Naive thymus-derived CD4-positive, alpha-beta T cell (primary cell): ENCODE measurements at places on chromosomes 5 and 9.

GRCh38 chr5:56405116-56405908 is 172.2 kb upstream of the ANKRD55 start:
- no peak for DNase-seq

DNA sequence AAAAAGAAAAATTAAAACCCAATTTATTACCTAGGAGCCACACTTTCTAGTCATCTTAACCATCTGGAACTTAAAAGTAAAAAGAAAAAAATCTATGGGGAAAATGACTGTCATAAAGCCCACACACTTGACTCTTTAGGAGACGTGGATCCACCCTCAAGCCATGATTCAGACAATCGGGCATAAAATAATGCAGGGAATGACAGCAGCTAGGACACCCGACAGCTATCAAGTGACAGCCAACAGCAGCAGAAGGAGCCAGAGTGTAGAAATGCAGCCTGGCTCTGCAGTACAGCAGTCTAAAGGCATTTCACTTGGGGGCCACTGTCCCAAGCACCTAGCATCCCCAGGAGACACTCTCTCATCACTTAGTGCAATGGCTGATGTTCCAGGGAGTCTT is 226.9 kb downstream of the CAAP1 start:
- DNase-seq, result no peak

DNA sequence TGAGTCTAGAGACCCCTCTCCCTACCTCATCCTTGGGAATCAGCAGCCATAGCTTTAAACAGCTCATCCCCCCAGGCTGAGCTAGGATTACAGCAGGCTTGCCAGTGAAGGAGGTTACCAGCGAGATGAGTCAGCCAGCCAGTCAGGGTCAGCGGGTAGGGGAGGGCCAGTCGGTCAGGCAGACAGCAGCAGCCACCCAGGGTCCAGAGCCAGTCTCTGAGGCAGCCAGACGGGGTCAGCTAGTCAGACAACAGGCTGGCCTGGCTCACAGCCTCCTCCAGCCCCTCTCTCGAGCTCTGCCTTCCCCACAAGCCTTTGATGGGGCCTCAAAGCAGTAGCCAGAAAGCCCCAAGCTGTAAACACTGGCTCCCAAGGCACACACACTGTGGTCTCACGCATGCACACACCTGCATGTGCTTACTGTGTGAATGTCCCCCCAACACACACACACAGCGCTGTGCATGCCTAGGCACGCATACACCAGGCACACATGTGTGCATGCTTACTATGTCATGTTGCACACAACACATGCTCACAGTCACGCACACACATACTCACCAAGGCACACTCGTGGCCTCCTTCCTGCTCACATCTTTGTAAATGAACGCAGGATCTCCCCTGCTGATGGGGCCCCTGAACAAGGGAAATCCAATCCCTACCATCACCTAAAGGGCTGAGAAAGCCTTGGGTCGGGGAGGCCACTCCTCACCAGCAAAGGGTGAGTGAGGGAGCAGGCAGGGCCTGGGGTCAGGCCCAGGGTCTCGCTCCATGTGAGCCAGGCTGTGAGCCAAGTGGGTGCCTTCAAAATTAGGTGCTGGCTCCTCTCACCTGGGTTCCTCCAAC is 28.2 kb upstream of the CPLX2 start:
- no peak for DNase-seq

DNA sequence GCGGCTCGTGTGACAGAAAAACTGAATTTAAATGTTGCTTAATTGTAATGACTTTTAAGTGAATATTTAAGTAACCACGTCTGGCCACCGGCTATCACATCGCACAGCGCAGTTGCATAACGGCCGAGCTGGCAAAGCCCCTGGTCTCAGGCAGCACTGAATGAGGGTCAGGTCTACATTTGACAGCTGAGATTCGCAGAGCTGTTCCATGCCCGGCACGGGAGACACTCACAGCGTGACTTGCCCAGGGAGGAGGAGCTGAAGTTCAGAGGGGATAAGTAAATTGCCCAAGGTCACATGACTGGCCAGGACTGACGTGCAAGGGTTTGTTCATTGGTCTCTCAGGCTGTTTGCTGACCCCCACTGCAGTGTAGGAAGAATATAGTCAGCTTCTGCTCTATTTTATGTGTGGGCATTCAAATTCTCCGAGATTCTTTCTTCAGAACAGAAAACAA is 17.4 kb upstream of the COL5A1 start:
- no peak for DNase-seq

DNA sequence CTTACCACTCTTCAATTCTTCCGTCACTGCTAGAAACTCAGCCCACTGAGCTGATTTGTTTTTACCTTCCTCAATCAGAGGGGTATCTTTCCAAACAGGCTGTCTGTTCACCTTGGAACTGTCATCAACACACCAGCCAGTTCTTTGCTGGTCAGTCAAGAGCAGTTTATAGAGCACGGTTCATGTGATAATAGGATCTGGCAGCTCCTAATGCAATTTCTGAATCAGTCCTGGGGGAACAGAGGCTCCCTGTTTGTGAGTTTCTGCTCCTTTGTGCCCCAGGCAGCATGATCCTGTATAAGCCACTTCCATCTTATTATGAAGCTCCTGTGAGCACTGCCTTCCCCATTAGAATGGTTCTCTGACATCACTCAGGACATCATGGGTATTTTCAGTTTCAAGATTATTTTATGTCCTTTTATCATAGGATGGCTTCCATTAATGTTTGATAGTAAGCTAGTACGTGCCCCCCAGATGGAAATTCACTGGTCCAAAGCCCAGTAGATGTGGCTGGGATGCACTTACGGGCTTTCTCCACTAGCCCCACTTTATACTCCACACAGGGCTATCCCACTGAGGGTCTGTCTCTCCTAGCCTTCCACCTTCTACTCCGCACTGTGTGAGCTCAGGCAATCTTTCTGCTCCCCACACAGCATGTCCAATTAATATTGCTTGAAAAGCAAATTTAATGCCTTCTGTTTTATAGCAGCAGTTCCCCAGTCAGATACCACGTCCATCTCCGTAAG is 85.5 kb upstream of the SPIN1 start:
- DNase-seq, result no peak

DNA sequence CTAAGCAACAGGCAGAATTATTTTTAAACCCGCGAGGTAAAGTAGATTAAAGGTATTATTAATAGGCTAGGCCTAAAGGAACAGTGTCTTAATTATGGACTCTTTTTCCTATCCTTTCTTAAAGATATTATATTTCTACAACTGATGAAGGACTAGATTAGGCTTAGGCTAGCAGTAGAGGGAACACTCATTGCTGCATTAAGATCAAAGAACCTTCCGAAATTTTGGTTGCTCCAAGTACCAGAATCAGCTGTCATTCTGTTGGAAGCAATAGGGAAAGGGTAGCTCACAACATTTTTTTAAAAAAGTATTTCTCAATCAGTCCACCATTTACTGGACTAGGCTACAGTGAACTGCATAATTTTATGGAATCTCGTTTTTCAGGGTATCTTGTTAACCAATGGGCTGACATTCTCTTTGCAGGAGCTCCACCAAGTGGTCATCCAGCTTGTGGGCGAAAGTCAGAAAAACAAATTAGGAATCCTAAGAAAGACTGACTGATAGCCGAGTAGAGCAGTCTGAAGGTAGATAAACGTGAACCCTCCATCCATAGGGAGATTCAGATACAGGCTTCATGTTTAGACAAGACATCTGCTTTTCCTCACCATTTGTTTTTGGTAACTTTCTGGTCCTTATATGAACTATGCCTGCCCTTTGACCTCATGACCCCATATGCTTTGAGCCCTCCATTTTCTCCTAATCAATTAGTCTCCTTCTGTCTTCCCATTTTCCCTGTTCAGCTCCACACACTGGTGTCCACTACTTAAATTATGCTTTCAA is 103.6 kb upstream of the CHD1 start:
- DNase-seq, result peak; percentile 22

GRCh38 chr9:38181866-38182265 is 112.8 kb upstream of the SHB start:
- DNase-seq, result no peak
